ENCODE measurements at places on chromosomes 4 and X.
A peak's percentile ranks its signal among the peaks of the same experiment; 100 is the strongest.

- no peak for DNase-seq
These were observed 203.6 kb downstream of the ARHGEF9 start for GRCh38 chrX:63581398-63581797.

GRCh38 chr4:54004463-54004862, 59.9 kb downstream of the CHIC2 start:
- DNase-seq = no peak

GRCh38 chr4:148079961-148080360, 348.1 kb downstream of the ARHGAP10 start:
- DNase-seq = no peak

DNA sequence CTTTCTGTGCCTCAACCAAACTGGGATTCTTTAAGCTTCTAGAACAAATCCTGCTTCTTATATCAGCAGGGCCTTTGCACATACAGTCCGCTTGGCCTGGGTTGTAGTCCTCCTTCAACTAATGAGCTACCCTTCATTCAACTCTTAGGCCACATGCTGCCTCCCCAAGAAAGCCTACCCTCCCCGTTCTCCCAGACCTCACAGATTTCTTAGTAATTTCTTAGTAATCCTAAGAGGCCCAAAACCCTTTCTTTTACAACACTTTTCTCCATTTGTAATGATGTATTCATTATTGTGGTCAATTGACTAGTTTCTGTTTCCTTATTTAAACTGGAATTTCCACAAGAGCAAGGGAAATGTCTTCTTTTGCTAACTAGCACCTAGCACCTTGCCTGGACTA, 233.1 kb downstream of the PPP1R2C start:
- no peak for DNase-seq

- no peak for DNase-seq
These were observed 1.1 kb downstream of the TMEM35A start for GRCh38 chrX:101079736-101080270.

- no peak for DNase-seq
These were observed 224.9 kb upstream of the FAT1 start for GRCh38 chr4:186948361-186949242.

GRCh38 chr4:24482871-24483270, 101.5 kb downstream of the DHX15 start:
- no peak for DNase-seq

- DNase-seq = no peak
These were observed 28.1 kb upstream of the GLRA3 start for GRCh38 chr4:174856926-174857800.

GRCh38 chrX:109873574-109873973, 129.3 kb upstream of the TMEM164 start:
- no peak for DNase-seq

- no peak for DNase-seq
These were observed 456.1 kb downstream of the GRXCR1 start for GRCh38 chr4:43348591-43348990.

DNA sequence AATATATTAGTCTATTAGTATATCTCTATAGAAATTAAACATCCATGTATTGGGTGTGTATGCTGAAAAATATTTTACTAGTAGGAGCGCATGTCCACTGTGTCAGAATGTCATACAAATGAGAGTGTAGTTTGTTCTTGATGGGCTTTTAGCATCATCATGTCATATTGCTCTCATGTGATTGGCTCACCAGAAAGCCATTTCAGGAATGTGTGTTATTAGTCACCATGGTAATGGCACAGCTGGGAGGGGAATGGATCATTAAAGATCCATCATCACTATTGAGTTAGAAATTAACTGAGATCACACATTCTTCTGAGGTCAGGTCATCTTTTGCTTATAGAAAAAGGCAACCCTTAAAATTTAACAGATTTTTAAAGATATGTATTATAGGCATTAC, 77.3 kb downstream of the PHEX start:
- DNase-seq = no peak

- no peak for DNase-seq
These were observed 40.8 kb downstream of the LAMP2 start for GRCh38 chrX:120428309-120428708.

DNA sequence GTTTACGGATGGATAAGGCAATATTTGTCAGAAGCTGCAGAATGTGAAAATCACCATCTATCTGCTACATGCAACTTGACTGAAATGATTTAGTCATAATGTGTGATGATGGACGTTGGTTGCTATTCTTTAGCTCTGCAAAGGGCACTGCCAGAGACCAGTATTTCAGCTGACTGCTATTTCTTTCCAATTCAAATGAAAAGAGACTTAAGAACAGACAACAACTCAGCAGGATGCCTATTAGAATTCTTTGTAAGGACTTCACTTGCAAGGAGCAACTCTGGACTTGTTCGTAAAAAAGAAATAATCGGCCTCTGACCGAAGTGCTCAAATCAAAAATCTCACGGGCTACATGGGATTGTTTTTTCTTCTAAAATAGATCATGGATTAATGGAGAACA, 262.7 kb downstream of the DHX15 start:
- no peak for DNase-seq

- DNase-seq = no peak
These were observed 20.2 kb downstream of the ITGB1BP2 start for GRCh38 chrX:71321731-71322130.

DNA sequence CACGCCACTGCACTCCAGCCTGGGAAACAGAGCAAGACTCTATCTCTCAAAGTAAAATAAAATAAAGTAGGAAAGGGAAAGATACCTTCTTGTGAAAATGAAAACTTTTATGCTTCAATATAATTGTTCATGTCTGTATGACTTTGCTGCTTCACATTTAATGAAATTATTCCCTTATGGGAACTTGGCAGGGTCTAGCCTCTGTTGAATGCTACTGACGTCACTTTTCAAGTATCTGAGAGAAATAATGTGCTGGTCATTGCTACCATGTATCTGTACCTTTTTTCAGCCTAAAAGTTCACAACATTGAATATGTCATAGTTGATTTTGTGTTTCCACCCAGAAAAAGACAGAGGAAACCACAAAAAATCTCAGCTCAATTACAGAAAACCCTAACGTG, 65.2 kb downstream of the PRDM5 start:
- no peak for DNase-seq

DNA sequence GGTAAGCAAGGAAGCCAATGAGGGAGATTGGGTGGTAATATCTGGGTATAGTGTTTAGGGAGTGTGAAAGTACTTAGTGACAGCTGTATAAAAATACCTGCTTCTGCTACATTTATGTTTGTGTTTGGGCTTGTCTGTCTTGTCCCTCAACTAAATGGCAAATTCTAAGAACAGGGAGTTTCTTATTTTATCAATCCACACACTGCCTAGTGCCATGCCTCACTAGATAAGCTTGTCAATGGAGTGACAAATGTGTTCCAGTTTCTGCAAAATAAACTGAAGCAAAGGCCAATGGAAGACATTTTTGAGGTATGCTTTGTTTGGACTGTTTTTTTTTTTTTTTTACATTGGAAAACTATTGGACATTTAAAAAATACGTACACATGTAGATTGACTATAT, 418.0 kb downstream of the SH2D1A start:
- no peak for DNase-seq

DNA sequence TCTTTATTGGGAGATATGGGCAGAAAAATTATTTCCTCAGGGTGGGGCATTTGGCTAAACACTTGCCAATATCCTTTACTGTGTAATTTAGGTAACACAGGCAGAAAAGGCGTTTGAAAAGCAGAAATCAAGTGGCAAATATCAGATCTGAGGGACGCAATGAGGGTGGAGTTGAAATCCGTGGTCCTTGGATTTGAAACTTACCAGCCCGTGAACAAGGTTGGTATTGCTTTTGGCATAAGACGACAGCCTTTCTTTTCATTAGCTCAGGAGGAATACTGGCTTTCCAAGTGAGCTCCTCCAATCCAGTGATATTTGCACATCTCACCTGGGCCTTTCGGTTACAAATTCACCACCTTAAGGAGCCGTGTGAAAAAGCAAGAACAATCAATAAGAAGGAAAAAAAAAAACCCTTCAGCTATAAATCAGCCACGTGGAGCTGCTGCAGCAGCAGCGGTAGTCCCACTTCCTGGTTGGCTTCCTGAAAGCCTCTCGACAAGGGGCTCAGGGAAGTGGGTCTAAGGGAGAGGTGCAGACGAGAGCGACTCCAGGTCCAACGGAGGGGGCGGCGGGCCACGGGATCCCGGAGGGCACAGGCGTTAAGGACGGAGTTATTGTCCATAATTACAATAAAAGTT, 734 bp upstream of the GALNT7 start:
- DNase-seq = peak; percentile 43

GRCh38 chrX:31658360-31658759, 586.5 kb upstream of the FTHL17 start:
- no peak for DNase-seq
